ENCODE measurements at places on chromosomes 3 and 15. TPM values are rescaled to one million over a fixed set of nuclear protein-coding genes. Genes with fewer than 3 reads are reported as not detected.

The USP19 gene
- 45.9 TPM for total RNA-seq

The MME gene
- total RNA-seq = not detected

The SMCO1 gene
- not detected for total RNA-seq

The RLBP1 gene
- total RNA-seq = not detected

The FOXB1 gene
- total RNA-seq = 0.53 TPM

The RPL39L gene
- 21.4 TPM for total RNA-seq

The SLC12A8 gene
- 0.39 TPM for total RNA-seq

The ATP13A4 gene
- total RNA-seq = 3.3 TPM

The CAV3 gene
- total RNA-seq = not detected

The SAMD7 gene
- total RNA-seq = not detected

The RAD51 gene
- total RNA-seq = 73.5 TPM

The ITIH4 gene
- total RNA-seq = 6.5 TPM

The EPHB1 gene
- 0.60 TPM for total RNA-seq

The PEX11A gene
- total RNA-seq = 5.3 TPM

The SEC11A gene
- 66.6 TPM for total RNA-seq

The POPDC2 gene
- total RNA-seq = 1.4 TPM

The ZNF620 gene
- 3.8 TPM for total RNA-seq

The GOLGA6L10 gene
- total RNA-seq = 0.97 TPM

The LCTL gene
- not detected for total RNA-seq

The HYAL1 gene
- 0.37 TPM for total RNA-seq

The CRYGS gene
- total RNA-seq = 1.6 TPM

The FANCD2OS gene
- not detected for total RNA-seq

The SERPINI2 gene
- not detected for total RNA-seq

The ERICH6 gene
- total RNA-seq = 0.58 TPM

The IMPG2 gene
- 0.12 TPM for total RNA-seq

The ITIH1 gene
- total RNA-seq = not detected

The MYRIP gene
- not detected for total RNA-seq

The NEIL1 gene
- 6.5 TPM for total RNA-seq

The CD80 gene
- 0.74 TPM for total RNA-seq

The RBPMS2 gene
- not detected for total RNA-seq

The COL6A6 gene
- total RNA-seq = not detected

The TLR9 gene
- 0.74 TPM for total RNA-seq

The DPPA2 gene
- not detected for total RNA-seq

The TF gene
- 0.12 TPM for total RNA-seq

The GHRL gene
- 0.30 TPM for total RNA-seq

The KIAA1143 gene
- total RNA-seq = 74.1 TPM

The MST1R gene
- total RNA-seq = 1.2 TPM

The CAMK1 gene
- 53.1 TPM for total RNA-seq

The SPTSSB gene
- total RNA-seq = not detected

The A4GNT gene
- not detected for total RNA-seq

The IQCB1 gene
- 42.8 TPM for total RNA-seq

The GREM1 gene
- total RNA-seq = not detected

The ATP6V1A gene
- total RNA-seq = 48.3 TPM

The RYK gene
- total RNA-seq = 24.0 TPM

The RTP3 gene
- not detected for total RNA-seq

The TMEM158 gene
- total RNA-seq = not detected

The GPX1 gene
- total RNA-seq = 182 TPM

The KNG1 gene
- total RNA-seq = not detected

The BCL2A1 gene
- total RNA-seq = 82.2 TPM

The SCAANT1 gene
- not detected for total RNA-seq

The TMEM40 gene
- total RNA-seq = not detected

The SCN11A gene
- total RNA-seq = 0.07 TPM

The REC114 gene
- total RNA-seq = not detected

The NME9 gene
- total RNA-seq = 0.46 TPM

The CCRL2 gene
- total RNA-seq = 1.0 TPM

The MCF2L2 gene
- 2.3 TPM for total RNA-seq

The NOX5 gene
- total RNA-seq = not detected

The CDHR4 gene
- 0.32 TPM for total RNA-seq

The EXD1 gene
- not detected for total RNA-seq

Data from activated CD4-positive, alpha-beta T cell treated with anti-CD3 and anti-CD28 coated beads for 36 hours (primary cell).